ENCODE measurements at places on chromosomes 6 and 20.

GRCh38 chr6:43142101-43142500 lies 29.0 kb upstream of the SRF start:
- DNase-seq, result no peak

DNA sequence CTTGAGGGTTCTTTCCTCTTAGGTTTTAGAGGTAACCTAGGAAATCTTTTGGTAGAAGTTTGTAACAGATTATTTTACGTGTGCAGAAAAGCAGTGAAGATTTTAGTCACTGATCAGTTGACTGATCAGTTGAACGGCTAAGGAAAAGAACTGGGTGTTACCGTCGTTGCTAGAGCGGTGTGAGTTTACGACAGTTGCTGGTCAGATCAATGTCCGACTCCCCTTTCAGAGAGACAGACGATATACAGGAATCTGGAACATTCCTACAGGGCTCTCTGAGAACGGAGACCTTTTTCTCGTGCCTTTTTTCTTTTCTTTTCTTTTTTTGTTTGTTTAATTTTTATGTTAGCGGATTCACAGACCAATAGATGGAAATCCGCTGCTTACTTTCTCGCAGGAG lies 132.1 kb upstream of the ZNF184 start:
- DNase-seq, result peak; percentile 33

DNA sequence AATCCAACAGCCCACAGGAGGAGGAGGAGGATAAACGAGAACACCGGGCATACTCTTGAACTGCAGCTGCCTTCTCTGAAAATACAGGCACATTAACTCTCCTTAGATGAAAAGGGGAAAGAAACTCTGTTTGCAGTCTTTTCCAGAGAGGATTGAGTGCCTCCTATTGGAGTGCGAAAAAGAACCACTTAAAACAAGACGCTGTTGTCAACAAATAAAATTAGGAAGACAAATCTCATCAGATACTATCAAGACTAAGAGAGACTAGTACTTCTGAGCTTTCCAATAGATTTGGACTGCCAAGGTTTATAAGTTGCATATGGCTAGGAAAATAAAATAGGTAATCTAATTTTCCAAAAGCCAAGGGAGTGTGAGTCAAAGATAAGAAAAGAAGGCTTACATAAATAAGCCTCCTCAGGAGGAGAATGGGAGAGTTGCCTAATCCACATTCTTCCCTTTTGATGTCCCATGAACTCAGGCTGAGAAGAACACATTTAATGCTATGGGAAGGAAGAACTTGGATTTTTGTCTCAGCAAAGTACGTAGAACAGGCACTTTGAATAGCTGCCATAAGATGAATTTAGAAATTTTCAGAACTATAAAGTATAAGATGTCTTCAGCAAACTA lies 154.7 kb downstream of the ARHGAP18 start:
- DNase-seq, result no peak

- peak; percentile 66 for DNase-seq
These were observed 112.0 kb upstream of the COL21A1 start for GRCh38 chr6:56359201-56359899.

DNA sequence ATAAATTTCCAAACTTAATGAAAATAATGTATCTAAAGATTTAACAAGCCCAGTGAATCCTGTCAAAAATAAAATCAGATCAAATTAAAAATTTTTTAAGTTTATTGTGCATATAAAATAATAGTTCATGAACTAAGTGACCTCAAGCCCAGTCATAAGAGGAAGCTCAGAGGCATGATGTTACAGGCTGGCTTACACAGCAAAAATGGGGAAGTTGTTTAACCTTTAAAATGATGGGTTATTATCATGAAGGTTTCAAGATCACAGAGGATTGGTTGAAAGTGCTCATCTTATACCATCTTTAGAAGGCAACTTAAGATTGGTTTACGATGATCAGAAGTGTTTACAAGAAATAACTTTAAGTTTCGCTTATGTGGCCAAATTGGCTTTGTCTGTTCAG lies 102.5 kb downstream of the PAK5 start:
- DNase-seq, result no peak

- peak; percentile 89 for DNase-seq
These were observed 181.9 kb downstream of the NFATC2 start for GRCh38 chr20:51360451-51361201.

- DNase-seq, result no peak
These were observed 16.6 kb upstream of the CEP85L start for GRCh38 chr6:118667988-118668387.
